Activated CD4-positive, alpha-beta T cell treated with anti-CD3 and anti-CD28 coated beads, Interleukin-2, amount 10 ng/mL, durations not matched to agents 7 days and 5 days (primary cell): ENCODE measurements at places on chromosomes 7 and 10. TPM values are rescaled to one million over a fixed set of nuclear protein-coding genes. Genes with fewer than 3 reads are reported as not detected.

The BAMBI gene
- not detected for total RNA-seq

The TMEM270 gene
- not detected for total RNA-seq

The NUTM2A gene
- total RNA-seq, result 0.89 TPM

- no peak for DNase-seq
These were observed 86.6 kb downstream of the CABCOCO1 start for GRCh38 chr10:61749291-61749690.

GRCh38 chr10:29734962-29735627, 100.3 kb upstream of the SVIL start:
- DNase-seq, result peak; percentile 65

DNA sequence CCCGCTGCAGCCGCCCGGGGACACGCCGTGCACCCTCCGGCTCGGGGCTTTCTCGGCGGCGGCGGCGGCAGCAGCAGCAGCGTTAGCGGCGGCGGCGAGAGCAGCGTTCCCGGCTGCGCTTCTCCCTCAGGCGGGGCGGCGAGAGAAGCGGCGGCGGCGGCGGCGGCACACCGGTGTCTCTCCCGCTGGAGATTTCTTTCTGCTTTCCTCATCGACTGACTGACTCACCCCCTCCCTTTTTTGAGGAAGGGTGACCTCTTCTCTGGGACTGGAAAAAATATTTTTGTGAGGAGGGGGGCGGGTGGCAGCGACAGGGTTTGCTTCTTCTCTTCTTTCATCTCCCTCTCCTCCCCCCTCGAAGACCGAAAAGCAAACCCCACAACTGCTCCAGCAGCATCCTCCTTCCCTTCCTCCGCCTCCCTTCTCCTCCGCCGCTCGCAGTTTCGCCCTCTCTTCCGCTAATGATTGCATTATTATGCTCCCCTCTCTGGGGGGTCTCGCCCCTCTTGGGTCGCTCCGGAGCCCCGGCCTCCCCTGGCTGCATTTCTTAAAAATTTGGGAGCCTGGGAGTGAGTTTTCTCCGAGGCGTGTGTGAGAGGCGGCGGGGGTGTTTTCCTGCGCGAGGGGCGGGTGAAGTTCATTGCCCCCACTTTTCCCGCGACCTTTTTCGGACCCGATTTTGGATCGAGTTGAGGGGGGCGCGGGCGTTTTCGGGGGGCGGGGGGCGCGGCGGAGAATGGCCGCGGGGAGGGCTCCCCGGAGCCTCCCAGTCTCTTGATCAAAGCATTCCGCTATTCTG, 411 bp downstream of the AUTS2 start:
- DNase-seq, result no peak

GRCh38 chr10:71269301-71270288, 49.5 kb upstream of the SLC29A3 start:
- no peak for DNase-seq
